NCI-H1417 (cell line): ENCODE measurements at places on chromosomes 3 and 15.

- DNase-seq: peak; percentile 70
Measured at GRCh38 chr3:167406876-167407492, 26.9 kb upstream of the ZBBX start.

DNA sequence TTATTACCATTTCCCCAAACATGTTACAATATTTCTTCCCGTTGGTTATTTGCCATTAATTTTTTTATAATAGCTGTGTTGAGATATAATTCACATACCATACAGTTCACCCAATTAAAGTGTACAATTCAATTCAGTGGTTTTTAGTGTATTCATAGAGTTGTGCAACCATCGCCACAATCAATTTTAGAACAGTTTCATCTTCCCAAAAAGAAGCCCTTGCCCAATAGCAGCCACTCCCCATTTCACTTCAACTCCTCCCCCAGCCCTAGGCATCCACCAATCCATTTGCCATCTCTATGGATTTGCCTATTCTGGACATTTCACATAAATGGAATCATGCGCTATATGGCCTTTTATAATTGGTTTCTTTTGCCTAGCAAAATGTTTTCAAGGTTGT lies 225.1 kb downstream of the EPHB1 start:
- DNase-seq: no peak

- no peak for DNase-seq
Measured at GRCh38 chr3:48477959-48478520, 25.9 kb downstream of the SHISA5 start.

DNA sequence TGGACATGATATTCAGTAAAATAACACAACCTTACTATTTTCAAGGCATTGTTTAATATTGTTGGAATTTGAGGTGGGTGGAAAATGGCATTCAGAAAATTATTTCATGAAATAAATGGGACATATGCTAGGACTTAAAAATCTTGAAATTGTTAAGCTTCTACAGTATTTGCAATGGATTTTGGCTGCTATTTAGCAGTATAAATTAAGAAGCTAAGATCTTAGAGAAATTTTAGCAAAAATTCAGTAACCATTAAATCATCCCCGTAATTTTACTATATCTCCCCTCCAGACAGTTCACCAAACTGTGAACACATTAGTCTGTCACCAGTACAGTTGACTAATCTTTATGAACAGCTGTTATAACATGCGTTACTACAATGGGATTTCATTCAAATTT lies 8.2 kb downstream of the DIPK2A start:
- DNase-seq: no peak

- DNase-seq: no peak
Measured at GRCh38 chr3:48425281-48425812, 4.5 kb downstream of the PLXNB1 start.

DNA sequence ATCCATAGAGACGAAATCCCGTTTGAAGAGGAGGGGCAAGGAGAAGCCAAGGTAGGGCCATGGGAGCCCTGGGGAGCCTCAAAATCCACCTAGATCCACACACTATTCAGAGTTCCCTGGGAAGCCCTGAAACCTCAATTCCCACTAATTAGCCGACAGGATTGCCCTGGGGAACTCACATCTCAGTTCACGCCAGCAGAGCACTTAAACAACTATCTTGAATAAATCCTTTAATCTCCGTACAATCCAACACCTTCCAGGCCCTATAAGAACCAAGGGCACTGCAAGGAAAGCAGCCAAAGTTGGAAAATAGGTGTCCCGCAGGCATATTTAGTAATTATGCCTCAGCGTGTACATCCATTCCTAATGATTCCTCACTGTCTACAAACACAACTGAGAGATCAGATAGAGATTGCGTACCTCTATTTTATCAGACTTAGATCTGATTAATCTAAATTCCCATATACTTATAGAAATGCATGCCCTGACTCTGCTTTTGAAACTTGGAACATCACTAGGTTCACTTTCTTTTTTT lies 25.6 kb upstream of the EIF4A2 start:
- no peak for DNase-seq

DNA sequence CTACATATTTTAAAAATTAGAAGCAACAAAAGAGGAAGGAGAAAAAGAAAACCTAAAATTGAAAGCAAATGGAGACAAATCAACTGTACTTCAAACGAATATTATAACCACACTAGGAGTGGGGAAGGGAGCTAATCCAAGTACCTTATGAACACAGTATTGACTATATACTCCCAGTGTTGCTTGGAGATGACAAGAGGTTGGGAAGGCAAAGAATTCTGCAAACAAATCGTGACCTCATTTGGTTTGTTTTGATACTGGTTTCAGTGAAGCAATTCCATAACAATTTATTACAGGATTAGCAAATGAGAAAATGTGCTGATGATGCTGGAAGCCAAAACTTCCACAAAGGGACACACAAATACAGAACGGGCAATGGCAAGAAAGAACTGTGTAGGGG lies 268.1 kb downstream of the ULK4 start:
- DNase-seq: no peak

DNA sequence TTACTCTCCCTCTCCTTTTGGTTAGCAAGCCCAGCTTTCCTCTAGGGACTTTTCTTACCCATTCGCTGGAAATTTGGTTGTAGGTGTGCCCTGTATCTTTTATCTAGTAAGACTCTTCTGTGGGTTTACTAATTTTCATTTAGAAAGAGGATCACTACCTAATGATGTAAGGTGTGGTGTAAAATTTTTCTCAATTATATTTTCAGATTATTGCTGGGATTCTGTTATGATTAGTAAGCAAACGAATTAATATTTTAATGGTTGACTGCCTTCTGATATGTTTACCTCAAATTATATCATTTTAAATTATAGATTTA lies 28.5 kb downstream of the PLCL2 start:
- DNase-seq: no peak

- no peak for DNase-seq
Measured at GRCh38 chr3:4957978-4958377, 21.3 kb upstream of the BHLHE40 start.

- peak; percentile 51 for DNase-seq
Measured at GRCh38 chr15:70094690-70095311, 2.9 kb downstream of the TLE3 start.

- DNase-seq: no peak
Measured at GRCh38 chr3:30448450-30449289, 157.7 kb upstream of the TGFBR2 start.

DNA sequence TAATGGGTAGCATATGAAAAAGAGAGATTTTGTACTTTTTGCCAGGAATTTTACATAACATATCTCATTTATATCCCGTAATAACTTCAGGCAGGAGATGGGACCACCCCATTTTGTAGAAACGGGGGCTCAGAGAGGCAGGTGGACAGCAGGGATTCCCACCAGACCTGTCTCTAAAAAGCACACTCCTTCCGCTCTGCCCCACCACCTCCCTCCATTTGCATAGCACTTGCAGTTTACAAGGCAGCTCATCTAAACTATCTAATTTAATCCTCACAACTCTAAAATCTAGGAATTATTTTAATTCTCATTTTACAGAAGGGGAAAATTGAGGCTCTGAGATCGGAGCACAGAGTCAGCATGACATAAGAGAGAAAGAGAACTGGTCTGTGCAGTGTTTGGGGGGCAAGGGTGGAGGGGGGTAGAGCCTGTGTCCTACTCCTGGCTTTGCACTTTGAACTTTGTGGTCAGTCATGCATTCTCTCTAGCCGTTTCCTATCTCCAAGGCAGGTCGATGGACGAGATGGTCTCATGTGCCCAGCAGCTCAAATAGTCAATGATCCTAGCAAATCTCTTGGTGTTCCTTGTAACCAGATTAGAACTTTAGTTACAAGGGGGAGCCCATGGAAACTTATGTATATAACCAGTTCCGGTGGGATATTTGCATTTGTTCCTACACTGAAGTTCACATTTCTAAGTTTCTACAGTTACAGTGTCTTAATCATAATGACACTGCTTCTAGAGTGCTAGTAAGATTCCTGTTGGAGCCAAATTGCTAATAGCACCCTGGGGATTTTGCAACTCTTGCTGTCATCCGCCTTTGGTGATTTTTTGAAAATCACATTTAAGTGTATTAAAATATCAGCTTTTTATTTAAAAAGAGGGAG lies 18.6 kb downstream of the CRYGS start:
- DNase-seq: no peak

- DNase-seq: no peak
Measured at GRCh38 chr3:174336784-174337183, 522.4 kb upstream of the NAALADL2 start.

- DNase-seq: no peak
Measured at GRCh38 chr3:72092778-72093177, 307.8 kb upstream of the PROK2 start.

- no peak for DNase-seq
Measured at GRCh38 chr15:39124553-39125171, 456.2 kb upstream of the THBS1 start.

DNA sequence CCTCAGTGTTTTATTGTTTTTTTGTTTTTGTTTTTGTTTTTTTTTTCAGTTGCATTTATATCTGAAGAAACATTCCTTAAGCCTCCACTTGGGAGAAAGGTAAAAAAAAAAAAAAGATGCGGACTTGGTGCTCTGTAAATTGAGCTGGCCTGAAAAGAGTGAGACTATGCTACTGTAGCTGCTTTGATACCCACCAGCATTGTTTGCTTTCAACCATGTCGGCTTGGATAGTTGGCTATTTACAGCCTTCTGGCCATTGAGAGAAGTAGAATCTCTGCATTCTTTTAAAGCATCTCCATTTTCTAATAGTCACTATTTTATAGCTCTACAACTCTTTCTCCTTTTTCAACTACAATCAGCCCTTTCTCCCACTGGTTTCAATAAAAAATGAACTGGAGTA lies 149.6 kb downstream of the ZIC4 start:
- DNase-seq: no peak
